ENCODE measurements at places on chromosomes 2 and 18. TPM values are rescaled to one million over a fixed set of nuclear protein-coding genes. Genes with fewer than 3 reads are reported as not detected.

ABCG5 gene
- total RNA-seq: not detected

IL36B gene
- not detected for total RNA-seq

NRP2 gene
- 101 TPM for total RNA-seq

MRO gene
- total RNA-seq: 1.2 TPM

CERS6 gene
- 45.2 TPM for total RNA-seq

REG3A gene
- total RNA-seq: not detected

DSG3 gene
- 1.0 TPM for total RNA-seq

POTEC gene
- total RNA-seq: not detected

ANKRD30B gene
- total RNA-seq: not detected

TMEM237 gene
- 56.5 TPM for total RNA-seq

TPGS2 gene
- total RNA-seq: 73.8 TPM

IKZF2 gene
- 56.4 TPM for total RNA-seq

M1AP gene
- total RNA-seq: 0.21 TPM
